Fibroblast of gingiva (primary cell): ENCODE measurements at places on chromosomes 3 and 15.

DNA sequence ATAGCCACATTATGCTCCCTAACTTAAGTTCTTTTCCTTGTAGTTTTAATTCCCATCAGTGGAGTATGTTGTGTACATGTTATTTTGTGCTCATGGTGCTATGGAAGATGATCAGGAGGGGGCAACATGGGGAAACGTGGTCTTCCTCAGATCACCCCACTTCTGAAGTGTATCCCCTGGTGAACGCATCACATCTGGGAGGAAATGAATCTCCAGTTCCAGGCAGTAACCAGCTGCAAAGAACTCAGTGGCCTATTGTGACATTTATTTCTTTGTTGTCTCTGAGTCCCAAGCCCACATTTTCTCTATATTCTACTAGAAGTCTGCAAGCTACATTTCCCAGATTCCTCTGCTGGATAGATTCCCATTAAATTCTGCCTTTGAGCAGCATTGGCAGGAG, 217.0 kb downstream of the SATB1 start:
- no peak for DNase-seq

- DNase-seq: peak; percentile 82
These were observed 56.9 kb upstream of the C3orf49 start for GRCh38 chr3:63762180-63762579.

DNA sequence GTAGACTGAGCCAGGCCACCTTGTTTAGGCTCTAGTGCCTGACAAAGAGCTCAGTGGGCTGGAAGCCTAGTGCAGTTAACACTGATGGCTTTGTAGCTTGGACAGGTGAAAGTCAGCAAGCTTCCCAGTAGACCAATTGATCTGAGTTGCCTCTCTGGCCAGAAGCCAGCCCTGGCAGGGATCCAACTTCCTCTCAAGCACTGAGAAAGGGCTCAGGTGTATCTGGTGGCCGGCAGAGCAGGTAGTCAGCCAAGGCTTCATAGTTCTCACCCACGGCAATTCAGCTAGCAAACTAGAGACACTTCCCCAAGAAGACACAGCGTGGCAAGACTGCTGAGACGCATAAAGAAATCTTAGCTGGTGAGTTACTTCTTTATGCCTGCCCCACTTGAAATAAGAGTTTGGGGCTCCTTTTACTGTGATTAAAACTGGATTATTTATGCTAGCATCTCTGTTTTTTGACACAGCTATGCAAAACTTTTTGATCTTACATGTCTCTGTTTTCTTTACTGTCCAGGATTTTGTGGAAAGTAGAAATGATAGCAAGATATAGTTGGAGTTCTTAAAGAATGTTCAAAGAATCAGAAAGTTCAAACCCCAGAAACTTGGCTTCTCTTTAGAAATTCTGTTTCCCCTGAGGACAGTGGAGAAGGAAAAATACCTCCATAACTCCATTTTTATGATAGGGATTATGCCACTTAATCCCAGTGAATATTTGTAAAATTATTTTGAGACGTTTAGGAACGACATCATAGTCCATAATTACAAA, 8.4 kb upstream of the CA12 start:
- DNase-seq: no peak

DNA sequence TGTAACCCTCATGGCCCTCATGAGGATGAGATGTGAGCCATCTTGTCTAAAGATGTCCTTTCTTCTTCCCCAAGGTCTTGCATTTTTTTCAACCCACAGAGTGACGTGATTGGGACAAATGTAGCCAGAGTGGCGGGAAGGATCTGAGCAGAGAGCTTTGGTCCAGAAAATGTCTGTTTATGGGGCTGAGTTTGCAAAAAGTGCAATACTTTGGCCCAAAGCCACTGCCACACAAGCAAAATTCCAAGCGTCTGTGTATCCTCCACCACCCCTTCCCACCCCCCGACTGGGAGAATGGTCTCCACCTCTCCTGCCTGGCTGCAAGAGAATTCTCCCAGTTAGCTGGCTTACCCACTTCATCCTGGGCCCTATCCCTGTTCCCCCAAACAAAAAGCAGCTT, 246.9 kb upstream of the LRIG1 start:
- DNase-seq: no peak

- DNase-seq: peak; percentile 72
These were observed 12.9 kb upstream of the CCDC80 start for GRCh38 chr3:112653881-112654300.

DNA sequence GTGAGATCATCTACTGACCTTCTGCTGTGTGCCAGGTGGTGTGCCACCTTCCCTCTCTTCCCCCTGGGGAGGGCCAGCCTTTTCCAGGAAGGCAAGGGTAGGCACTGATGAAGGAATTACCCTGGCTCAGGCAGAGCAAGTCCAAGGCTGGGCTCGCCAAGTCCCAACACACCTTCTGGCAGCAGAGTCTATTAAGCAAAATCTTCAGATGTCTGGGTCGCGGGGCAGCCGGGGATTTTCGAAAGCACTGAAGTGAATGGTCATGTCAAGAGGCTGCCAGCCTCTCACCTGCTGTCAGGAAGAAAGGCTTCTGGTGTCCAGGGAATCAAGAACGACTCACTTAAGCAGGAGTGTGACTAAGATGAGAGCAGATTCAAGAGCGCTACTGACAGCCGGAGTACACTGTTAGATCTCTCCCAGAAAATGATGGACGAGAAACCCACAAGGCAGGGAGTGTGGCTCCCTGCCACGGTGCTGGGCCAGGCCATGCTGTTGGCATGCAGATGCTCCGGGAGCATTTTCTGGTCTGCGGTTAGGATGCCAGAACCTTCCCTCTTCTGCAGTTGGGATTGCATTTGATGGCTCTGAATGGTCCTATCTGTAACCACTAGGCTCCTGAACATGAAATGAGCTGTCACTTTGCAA, 479.8 kb downstream of the SHQ1 start:
- DNase-seq: peak; percentile 38

- no peak for DNase-seq
These were observed 51.6 kb upstream of the TCF12 start for GRCh38 chr15:56866803-56867202.

GRCh38 chr3:126693921-126694320, 10.1 kb upstream of the CHCHD6 start:
- no peak for DNase-seq

- peak; percentile 34 for DNase-seq
These were observed 65.4 kb downstream of the SSR3 start for GRCh38 chr3:156489462-156489911.

DNA sequence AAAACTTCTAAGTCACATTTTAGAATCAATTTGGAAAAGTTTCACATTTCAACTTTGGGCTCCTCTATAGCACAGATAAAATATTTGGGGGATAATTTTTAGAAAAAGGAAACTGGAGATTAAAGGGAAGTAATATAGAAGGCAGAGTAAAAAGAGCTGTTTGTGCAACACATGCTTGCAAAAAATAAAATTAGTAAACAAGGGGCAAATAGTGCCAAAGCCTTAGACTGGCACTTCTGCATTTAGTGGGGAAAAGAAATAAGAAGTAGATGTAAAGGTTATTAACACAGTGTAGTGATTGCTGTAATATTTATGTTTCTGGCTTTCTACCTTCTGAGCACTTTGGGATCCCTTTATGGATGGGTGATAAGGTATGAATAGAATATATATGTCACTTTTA, 246.6 kb downstream of the CBLB start:
- no peak for DNase-seq

- DNase-seq: peak; percentile 5
These were observed 93.9 kb downstream of the NEDD4 start for GRCh38 chr15:55899537-55899936.

DNA sequence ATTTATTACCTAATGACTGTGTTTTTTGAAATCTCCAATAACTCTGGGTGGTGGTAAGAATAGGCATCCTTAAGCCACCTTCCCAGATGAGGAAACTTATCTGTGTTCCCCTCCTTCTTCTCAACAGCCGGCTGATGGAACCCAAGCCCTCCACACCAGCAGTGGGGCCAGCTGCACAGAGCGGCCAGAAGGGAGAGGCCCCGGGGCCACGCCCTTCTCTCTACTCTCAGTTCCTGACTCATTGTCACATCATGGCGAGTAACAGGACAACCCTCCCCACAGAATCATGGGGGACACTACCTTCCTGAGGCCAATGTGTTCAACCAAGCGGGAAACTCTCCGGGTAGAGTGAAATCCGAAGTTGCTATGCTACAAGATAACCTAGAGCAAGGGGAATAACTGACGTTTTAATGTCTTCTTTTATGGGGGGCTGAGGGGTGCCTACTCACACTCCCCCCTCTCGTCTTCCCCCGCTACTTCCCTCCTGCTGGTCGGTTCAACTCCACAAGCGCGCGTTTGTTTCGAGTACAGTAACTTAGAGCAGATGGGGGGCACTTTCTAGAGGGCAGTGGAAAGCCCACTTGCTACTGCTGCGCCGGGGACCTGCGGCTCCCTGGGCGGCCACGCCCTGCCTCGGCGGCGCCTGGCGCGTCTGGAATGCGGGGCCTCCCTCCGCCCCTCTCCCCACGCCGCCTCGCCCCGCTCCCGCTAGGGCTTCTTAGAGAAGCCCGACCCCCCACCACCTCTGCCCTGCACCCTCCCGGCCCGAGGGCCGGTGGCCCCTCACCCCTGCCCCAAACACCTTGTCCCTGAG, 621 bp downstream of the ANXA2 start:
- peak; percentile 57 for DNase-seq

GRCh38 chr3:178778589-178778988, 242.4 kb downstream of the KCNMB2 start:
- DNase-seq: no peak

- no peak for DNase-seq
These were observed 29.1 kb downstream of the RPL39L start for GRCh38 chr3:187110156-187110555.

DNA sequence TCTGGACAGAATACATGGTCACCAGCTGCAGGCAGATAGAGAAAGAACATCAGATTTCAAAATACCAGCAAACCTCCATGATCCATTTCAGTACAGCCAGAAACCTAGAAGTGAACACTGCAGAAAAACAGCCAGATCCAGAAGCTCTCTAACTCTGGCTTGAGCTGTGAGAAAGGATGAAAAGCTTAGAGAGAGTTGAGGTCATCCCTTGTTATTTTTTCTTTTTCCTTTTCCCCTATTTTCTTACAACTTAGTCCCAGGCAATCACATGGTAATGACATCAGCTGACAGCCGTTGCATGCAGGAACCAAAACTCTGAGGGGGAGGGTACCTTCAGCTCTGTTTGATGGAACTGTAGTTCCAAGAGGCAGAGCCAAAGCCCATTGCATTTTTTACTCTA, 113.2 kb downstream of the TCF12 start:
- DNase-seq: peak; percentile 32

DNA sequence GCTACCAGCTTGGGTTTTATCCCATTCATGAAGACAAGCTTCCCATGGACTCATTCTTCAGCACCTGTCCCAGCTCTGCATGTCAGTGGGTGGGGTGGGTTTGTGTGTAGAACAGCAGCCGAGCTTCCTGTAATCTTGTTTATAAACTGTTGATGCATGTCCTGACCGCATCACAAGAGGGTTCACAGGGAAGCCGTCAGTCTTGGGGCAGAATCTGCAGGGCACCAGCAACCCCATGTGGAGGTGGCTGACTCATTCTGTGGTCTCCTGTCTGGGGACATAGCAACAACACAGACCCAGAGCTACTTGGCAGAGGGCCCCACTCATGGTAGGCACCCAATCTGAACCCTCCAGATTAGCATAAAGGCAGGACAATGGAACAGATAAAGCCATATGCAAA, 35.6 kb downstream of the DAPK2 start:
- peak; percentile 80 for DNase-seq

GRCh38 chr3:169841171-169841570, 28.5 kb upstream of the LRRC34 start:
- DNase-seq: no peak

DNA sequence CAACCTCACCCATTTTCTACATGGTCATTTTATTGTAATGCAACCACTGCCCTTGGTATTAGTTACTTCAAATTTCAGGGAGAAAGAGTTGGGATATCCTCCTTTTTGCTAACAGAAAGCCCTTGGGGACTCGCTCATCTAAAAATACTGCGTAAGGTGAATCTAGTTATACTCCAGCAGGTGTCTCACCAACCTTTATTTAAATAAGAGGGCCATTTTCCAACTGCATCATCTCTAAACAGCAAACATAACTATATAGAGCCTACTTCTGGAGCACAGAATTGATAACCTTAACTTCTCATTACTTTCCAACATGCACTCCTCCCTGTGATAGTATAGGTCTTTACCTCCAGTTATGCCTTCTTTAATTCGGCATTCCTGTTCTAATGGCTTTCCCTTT, 77.5 kb downstream of the TBL1XR1 start:
- no peak for DNase-seq

DNA sequence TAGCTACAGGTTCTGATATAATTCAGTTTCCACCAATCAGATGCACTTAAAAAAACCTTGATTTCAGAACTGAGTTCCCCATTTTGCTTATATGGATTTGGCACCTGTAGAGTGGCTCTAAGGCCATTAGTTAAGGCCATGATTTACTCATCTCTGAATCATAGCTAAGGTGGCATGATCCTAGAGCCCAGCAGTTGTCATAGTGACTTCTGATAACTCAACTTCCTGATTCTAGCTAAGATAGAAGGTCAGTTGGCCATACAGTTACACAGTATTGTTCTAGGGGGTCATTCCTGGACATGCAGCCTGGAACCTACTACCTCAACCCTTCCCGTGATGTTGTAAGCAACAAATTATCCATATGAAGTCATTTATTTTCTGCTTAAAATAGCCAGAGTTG, 15.9 kb upstream of the TMEM87A start:
- no peak for DNase-seq

- DNase-seq: no peak
These were observed 55.9 kb downstream of the PGPEP1L start for GRCh38 chr15:98951493-98952320.

- DNase-seq: no peak
These were observed 1.3 kb upstream of the UNC13C start for GRCh38 chr15:53976844-53977392.

- no peak for DNase-seq
These were observed 69.6 kb downstream of the SMAD3 start for GRCh38 chr15:67134871-67135492.

- peak; percentile 43 for DNase-seq
These were observed 26.0 kb downstream of the POC1A start for GRCh38 chr3:52128118-52128683.

DNA sequence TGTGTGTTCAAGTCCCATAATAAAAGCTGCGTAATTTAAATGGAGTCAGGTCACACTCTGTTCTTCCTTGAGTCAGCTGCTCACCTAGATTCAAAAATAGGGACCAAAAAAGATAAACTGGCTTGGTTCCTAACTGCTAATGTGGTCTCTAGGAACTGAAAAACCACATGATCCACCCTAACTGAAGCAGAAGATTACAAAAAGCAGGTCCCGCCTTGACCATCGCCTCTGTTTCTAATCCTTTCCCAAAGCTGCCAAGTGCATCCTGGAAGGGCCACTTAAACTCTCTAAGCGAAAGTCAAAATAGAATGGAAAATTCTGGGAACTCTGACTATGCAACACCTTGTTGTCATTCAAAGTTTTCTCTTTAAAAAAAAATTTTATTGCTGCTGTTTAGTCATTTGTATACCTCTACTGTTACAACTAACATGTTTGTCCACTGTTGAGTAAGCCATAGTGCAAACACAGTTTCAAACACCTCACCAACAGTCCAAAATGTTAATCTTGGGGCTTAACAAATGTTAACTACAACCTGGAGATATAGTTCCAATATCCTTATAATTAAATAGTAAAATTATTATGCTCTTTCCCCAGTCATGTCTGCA, 88.9 kb upstream of the THBS1 start:
- no peak for DNase-seq
